ENCODE measurements at places on chromosomes 2 and 18.
A peak's percentile ranks its signal among the peaks of the same experiment; 100 is the strongest.

GRCh38 chr2:230408244-230408842, 7.7 kb upstream of the SP100 start:
- DNase-seq, result no peak

DNA sequence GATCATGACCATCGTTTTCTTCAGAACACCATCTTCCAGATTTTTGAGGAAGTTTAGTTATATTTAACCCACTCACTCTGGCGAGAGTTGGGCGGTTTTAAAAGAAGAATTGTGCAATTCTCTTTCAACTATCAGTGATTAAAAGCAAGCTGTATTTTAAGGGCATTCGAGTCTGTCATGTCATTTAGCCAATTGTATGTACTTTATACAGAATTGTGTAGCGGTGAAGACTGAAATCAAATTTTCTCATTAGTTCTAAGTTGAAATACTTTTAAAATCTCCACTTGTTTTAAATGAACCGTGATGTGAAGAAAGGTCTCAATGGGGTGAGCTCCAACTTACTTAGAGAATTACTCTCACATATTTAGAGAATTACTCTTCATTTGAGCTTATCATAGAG, 214.6 kb upstream of the DTNA start:
- no peak for DNase-seq

DNA sequence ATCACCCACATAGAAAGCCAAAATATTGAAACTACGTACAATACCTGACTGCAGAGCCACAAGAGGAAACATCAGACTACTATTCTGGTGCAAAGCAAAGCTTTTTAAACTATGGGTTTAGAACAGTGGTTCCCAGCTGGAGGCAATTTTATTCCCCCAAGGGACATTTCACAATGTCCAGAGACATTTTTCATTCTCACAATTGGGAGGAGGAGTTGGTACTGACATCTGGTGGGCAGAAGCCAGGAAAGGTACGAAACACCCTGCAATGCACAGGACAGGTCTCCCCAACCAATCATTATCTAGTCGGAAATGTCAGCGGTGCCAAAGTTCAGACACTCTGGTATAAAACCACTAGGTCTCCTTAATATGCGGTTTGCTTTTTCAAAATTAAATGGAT, 88.4 kb upstream of the ARL5A start:
- no peak for DNase-seq

DNA sequence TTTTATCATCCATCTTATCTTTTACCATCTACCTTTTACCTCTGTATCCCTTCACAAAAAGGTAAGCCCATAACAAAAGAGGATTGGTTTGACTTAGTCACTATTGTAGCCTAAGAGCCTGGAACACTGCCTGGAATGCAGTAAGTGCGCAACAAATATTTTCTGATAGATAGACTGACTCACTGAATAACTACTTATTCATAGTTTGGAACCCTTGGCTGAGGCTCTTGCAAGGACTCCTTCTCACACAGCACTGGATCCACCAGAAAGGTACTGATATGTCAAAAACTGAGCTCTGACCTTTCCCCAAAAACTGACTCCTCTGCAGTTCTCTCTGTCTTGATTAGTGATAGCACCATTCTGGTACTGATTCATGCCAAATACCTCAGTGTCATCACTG, 426.7 kb downstream of the SETBP1 start:
- no peak for DNase-seq

GRCh38 chr18:22639561-22639960, 221.8 kb upstream of the CTAGE1 start:
- DNase-seq, result no peak

GRCh38 chr2:172693037-172693436, 42.6 kb upstream of the RAPGEF4 start:
- no peak for DNase-seq

GRCh38 chr18:69981948-69982347, 34.3 kb upstream of the CD226 start:
- DNase-seq, result no peak

GRCh38 chr18:22302144-22302543, 115.6 kb downstream of the CTAGE1 start:
- no peak for DNase-seq

DNA sequence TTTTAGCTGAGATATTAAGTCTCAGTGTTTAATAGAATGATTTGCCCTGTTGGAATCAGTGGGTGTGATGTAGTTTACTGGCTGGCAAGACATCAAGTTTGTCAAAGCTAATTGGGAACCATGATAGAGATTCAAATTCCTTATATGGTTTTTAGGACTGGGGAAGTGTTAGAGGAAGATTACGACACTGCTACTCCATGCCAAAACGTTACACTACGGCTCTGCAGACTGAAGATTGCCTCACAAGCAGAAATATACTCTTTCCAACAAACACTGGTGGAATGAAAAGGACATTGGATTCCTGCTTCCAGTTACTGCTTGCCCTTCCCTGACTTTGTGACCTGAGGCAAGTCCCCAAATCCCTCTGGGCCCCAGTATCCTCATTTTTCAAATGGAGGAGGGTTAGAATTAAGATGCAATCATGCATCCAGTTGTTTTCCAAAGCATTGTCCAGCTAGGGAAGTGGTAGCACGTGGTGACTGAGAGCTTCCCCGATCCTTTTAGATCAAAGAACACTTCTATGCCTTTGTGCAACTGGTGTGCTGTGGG, 147.6 kb downstream of the CDC42EP3 start:
- no peak for DNase-seq

DNA sequence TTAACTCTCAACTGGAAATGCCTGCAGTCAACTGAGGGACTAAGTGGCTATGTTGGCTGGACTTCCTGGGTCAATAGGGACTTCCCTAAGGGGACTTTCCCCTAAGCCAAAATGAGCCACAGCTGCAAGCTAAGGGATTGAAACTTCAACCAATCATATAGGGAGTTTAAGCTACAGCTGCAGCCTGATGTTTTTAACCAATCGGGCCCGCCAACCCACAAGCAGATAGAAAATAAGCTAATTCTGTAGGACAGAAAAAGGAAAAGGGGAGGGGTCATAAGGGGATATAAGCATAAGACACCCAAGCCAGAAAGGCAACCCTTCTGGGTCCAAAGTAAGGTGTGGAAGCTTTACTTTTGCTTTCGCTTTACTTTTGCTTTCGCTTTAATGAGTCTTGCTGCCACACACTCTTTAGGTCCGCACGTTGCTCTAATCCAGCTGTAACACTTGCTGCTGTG, 927.5 kb downstream of the ERBB4 start:
- DNase-seq, result no peak

DNA sequence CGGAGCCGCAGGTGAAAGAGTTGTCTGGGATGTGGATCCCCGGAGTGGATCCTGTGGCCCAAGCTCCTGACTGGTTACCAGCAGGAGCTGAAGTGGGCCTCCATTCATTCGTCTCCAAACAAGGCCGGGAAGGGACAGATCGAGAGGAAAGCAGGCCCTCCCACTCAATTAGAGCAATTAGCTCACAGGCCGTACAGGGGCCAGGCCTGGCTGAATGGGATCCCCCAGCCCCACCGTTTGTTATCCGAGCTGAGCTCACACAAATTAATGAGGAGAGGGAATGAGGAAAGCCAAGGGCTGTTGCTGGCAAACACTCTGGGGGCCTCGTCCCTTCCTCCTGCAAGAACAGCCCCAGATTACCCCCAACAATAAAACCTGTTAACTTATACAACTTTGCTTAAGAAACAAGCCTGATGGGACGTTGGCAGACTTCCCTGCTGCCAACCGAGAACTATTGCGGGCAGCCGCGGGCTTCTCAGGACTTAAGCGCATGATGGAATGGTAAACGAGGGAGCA, 338.0 kb downstream of the BCL11A start:
- DNase-seq, result no peak

GRCh38 chr2:47300609-47301276, 102.2 kb upstream of the MSH2 start:
- no peak for DNase-seq

DNA sequence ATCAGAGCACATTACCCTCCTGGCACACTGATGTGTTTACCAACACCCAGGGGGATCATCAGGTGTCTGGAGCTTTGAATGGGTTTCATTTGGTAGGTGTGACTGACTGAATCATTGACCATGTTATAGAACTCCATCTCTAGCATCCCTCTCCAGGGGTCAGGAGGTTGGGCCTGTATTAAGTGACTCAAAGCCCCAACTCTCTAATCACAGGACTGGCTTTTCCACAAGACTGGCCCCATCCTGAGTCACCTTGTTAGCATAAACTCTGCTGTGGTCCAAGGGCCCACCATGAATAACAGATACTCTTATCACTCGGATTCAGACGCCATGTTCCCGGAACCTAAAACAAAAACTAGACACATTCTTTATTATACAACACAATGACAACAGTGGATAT, 125.9 kb upstream of the NDUFV2 start:
- DNase-seq, result no peak

GRCh38 chr18:48407358-48407757, 1.8 kb downstream of the ZBTB7C start:
- DNase-seq, result no peak

DNA sequence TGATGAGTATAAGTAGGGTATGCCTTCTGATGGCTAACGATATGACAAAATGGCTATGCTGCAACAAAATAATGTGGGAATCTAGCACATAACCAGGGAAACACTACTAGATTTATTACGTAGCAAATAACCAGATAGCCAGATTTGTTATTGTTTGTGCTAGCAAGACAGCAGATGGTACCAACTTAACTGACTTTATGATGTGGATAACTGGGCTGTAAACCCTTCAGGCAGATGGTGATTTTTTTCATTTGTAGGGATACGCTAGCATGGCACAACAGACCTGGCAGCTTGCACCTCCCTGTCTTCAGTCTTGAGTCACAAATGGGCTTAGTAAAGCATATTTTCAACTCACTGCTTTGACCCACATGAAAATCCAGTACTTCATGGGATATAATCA, 48.7 kb downstream of the PRELID3A start:
- DNase-seq, result no peak

- peak; percentile 0 for DNase-seq
Observed at GRCh38 chr18:14086458-14087231, 45.6 kb downstream of the ZNF519 start.

- no peak for DNase-seq
Observed at GRCh38 chr2:65856928-65857327, 424.5 kb upstream of the SPRED2 start.

DNA sequence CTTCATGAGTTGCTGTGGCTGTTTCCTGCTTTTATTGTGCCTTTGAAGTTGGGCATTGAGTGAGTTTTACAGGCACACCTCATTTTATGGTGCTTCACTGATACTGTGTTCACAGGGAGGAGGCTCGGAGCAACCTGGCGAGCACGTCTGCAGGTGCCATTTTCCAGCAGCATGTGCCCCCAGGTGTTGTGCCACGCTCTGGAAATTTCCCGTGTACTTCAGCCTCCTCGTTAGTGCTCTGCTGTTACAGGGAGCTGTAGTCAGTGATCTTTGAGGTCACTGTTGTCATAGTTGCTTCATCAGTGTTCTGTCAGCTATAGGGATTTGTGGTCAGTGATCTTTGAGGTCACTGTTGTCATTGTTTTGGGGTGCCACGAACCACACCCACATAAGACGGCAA, 20.1 kb downstream of the CTDP1 start:
- no peak for DNase-seq

- no peak for DNase-seq
Observed at GRCh38 chr2:124580263-124580662, 555.2 kb downstream of the CNTNAP5 start.

GRCh38 chr2:127642706-127643438, 3.1 kb upstream of the GPR17 start:
- DNase-seq, result no peak

DNA sequence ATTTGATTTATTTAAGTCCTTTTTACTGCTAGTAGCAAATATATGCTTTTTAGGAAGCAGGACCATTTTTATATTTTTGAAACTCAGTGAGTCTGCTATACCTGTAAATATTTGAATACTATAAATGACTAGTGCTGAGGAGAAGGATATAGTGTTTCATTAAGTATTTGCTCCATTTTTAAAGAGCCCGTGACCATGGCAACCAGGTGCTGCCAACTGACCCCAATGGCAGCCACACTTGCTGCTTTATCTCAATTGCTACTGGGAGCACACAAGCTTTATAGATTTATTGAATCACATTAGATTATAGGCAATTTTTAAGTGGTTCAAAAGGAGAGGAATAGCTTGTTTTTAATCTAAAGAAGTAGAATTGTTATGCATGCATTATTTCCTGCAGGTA, 142.0 kb downstream of the SCG2 start:
- no peak for DNase-seq

GRCh38 chr2:177894546-177894945, 178.0 kb downstream of the PDE11A start:
- DNase-seq, result no peak

- DNase-seq, result no peak
Observed at GRCh38 chr2:139000131-139000785, 220.1 kb upstream of the NXPH2 start.

DNA sequence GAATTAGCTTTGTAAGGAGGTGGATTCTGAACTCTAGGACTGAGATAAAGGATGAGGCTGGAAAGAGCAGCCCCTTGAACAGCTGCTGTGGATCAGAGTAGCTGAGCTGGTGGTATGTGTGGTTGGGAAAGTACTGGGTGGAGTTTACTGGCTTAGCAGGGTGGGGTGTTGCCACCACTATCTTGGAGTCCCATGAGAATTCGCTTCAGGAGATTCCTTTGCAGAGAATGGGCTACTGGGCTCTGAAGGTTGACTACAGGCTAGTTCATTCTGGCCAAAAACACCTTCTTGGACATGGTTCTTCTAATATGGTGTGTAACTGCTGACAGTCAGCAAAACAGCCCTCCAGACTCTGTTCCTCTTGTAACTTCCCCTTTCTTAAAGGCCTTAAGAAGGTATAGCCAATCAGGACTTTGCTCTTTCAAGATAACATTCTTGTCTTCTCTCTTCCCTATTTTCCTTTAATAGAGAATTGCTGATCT, 52.7 kb downstream of the TET3 start:
- no peak for DNase-seq

DNA sequence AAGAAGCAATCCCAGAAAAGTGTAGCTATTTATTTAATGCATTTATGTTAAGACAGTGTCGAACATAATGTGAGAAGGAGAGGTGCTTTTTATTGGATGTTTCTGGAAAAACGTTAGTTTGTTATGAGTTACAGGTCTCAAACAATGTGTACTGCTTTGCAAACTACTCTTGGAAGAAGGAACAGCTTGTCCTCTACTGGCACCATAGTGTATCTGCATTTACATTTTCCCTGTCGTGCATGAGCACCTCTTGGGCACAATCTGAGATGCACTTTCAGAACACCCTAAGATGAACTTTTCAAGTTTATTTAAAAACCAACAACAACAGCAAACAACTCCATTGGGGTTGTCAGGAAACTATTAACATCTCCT, 22.8 kb downstream of the CCNYL1 start:
- no peak for DNase-seq

DNA sequence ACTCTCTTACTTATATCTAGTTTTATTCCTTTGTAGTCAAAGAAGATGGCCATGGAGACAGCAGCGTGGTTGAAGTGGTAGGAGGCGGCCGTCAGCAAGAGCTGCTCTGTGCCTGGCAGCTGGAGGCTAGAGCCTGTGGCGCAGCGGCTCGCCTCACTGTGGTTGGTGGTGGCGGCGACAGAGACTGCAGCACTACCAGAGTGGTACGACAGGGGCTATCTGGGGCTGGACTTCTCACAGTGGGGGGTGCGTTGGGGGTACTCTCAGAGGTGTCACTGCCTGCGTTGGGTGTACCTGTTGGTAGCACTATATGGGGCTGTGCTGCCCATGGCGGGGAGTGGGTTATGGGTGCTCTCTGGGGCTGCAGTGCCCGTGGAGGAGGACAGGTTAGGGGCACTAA, 8.5 kb upstream of the ANKRD62 start:
- no peak for DNase-seq

All from NCI-H1930 (cell line).